Fibroblast of skin of right biceps (primary cell): ENCODE measurements at places on chromosomes 16 and 17.
A peak's percentile ranks its signal among the peaks of the same experiment; 100 is the strongest.

DNA sequence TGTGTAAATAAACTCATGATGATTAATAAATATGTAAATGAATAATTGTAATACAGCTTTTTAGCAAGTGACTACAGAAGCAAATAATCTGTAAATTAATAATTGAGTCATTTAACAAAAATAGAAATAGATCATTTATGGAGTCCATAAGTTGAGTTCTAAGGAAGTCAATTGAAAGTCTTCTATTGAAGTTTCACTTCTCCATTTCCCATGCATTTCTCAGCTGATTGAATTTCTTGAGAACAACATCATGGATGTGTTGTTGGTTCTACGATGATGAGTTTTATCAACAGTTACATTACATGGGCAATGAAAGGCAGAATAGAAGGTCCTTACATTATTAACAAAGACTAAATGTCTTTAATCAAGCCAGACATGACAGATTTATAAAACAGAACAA is 290.4 kb downstream of the MAP2K6 start:
- no peak for DNase-seq

DNA sequence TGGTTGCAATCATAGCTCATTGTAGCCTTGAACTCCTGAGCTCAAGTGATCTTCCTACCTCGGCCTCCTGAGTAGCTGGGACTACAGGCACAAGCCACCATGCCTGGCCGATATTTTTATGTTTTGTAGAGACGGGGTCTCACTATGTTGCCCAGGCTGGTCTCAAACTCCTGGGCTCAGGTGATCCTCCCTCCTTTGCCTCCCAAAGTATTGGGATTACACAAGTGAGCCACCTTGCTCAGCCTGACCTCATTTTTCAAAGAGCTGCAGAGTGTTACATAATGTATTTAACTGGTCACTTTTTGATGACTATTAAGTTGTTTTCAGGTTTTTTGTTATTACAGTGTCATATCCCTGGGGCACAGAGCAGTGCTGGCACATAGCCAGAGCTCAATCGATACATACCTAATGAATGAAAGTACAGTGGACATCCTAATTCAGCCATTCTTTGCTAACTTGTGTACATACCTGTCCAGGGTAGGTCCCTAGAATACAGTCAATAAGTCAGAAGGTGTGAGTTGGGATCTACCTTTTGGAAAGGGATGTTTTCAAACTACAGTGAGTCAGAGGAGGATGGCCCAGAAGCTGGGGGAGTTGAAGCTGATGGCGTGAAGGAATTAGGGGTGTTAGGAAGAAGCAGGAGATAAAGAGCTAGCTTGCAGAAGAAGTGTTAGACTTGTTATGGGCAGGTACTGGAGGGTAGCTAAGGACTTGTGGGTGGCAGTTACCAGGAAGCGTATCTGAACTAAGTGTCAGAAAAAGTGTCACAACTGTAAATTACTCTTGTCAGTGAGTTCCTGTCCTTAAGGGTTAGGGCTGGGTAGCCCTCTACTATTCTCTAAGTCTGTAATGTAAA is 20.1 kb upstream of the CYLD start:
- DNase-seq = no peak

DNA sequence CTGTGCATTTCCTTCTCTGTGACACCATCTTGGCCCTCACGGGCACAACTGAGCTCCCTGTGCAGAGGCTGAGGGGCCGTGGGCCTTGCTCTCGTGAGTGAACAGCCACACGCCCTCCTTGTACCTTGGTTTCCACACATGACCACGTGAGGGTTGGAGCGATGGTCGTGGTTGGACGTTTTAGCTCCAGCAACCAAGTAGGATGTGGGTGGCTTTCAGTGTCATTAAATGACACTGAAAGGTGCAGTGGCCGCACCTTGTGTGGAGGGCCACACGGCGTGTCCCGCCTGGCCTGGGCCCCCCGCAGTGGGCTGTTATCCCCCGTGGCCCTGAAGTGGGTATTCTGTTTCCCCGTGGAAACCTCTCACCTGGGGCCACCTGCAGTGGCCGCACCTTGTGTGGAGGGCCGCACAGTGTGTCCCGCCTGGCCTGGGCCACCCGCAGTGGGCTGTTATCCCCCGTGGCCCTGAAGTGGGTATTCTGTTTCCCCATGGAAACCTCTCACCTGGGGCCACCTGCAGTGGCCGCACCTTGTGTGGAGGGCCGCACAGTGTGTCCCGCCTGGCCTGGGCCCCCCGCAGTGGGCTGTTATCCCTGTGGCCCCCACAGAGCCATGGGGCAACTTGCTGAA is 28.2 kb downstream of the ACSF3 start:
- DNase-seq = no peak

- DNase-seq = peak; percentile 38
Measured at GRCh38 chr17:14330492-14330962, 29.6 kb downstream of the HS3ST3B1 start.

GRCh38 chr17:27804113-27804512 is 3.8 kb upstream of the NOS2 start:
- no peak for DNase-seq

GRCh38 chr16:54446639-54447038 is 160.1 kb upstream of the IRX3 start:
- peak; percentile 98 for DNase-seq

DNA sequence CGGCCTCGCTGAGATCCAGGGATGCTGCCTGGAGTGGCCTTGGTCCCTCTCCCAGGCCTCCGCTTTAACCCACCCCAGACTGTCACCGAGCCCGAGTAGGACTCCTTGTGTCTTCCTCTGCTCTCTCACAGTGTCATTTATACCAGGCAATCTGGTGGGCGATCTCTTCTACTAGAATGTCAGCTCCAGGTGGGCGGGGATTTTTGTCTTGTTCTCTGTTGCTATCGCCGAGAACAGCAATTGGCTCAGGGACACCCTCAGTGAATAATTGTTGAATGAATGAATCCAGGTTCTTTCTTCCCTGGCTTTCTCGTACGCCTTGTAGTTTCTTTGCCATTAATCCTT is 591 bp downstream of the DHX38 start:
- DNase-seq = peak; percentile 6

- DNase-seq = no peak
Measured at GRCh38 chr17:17126131-17127110, 79.7 kb downstream of the PLD6 start.

DNA sequence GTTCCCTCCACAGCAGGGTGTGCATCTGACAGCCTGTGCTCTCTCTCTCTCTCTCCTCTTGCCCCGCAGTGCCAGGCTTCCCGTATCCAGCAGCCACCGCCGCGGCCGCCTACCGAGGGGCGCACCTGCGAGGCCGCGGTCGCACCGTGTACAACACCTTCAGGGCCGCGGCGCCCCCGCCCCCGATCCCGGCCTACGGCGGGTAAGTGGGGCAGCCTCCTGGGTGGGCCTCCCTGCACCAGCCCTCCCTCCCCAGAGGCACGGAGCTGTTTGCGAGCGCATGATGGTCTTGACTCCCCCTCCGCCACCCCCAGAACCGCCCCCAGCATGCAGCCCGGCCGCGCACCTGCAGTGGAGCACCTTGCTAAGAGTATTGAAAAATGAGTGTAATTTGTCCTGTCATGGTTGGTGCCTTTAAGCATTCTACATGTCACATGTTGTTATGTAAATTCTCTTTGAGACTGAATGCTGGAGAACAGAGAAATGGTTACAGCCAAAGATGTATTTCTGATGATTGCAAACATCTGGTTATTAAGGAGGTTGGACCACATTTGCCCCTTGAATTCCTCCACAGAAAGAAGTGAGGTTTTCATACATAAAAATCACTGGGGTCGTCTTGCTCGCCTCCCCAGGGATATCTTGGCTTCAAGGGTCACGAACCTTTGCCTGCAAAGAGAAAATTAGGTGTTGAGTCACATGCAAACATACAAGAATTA is 321.3 kb downstream of the RBFOX1 start:
- DNase-seq = no peak

DNA sequence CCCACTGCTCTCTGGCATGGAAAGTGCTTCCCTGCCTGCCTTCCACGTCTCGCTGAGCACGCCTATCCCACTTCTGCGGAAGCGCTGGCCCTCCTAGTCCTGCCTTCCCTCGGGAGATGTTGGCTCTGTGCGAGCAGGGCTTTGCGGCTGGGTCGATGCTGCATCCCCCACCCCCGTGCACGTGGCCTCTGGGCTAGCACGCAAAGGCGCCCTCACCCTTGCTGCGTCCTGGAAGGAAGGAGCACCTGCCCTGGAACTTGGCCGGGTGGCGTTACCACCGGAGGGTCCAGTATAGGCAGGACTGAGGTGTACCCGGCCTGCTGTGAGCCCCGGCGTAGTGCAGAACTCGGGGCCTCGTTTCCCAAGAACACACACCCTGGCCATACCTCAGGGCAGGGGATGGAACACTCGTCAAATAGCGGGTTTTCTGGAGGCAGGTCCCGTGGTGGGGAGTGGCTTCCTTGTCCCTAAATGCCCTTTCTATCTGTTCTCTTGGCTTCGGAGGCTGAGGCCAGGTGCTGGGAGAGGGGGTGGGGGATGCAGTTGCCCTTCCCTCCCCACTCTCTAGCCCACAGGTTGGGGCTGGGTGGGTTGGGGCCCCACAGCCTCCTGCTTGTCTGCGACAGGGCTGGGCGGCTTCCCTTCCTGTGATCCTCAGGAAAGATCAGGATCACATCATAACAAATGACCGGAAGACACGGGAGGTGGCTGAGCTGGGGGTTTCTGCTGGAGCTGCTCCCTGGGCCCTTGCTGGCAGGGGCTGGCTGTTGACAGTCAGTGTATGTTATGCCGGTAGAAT is 17.4 kb downstream of the BAIAP2 start:
- DNase-seq = no peak

DNA sequence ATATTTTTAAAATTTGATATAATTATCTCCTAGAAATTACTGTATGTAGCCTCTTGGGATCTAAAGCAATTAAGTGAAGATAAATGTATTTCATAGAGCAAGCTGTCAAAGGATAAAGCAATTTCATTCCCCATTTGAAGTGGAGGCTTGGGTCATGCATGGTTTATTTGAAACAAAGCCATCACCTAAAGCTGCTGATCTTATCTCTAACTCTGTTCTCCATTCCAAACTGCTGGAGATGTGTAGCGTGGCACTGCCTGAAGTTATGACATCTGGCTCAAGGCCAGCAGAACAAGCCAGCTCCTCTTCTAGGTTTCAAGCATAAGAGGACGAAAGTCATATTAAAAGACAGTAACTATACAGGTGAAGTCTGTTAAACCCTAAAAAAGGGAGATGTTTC is 83.9 kb downstream of the HIC1 start:
- peak; percentile 59 for DNase-seq

DNA sequence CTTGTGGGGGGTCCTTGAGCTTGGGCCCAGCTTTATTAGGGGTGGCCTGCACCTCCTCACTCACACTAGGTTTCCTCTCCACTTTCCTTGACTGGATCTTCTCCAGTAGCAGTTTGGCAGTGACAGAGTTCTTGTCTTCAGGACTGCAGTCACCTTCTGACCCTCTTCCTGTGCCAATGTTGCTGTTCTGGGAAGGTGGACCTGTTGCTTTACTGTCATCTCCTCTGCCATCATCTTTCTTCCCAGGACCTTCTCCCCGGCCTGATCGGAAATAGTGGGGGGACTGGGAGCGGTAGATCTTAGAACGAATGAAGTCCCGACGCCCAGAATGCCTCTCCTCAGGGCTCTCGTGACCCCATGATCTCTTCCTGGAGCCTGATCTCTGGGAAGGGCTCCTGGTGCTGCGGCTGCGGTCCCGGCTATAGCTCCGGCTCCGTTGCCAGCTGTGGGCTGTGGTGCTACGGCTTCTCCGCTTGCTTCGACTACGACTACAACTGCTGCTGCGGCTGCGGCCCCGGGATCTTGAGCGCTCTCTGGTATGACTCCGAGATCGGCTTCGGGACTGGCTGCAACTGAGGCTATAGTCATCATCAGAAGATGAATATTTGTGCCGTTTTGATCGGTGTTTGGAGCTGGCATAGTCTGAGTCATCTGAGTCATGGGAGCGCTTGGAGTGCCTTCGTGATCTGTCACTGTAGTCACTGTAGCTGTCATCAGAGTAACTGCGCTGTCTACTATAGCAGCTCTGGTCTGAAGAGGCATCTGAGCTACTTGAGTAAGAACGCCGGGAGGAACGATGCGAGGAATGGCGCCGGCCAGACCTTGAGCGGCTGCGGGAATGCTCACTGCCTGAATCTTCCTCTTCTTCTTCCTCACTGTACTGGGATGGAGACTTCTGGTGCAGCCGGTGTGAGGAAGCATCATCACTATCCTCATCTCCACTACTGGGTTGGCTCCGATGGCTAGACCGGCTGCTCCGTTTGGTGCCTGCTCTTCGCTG is 9.5 kb upstream of the ITGA2B start:
- peak; percentile 7 for DNase-seq

DNA sequence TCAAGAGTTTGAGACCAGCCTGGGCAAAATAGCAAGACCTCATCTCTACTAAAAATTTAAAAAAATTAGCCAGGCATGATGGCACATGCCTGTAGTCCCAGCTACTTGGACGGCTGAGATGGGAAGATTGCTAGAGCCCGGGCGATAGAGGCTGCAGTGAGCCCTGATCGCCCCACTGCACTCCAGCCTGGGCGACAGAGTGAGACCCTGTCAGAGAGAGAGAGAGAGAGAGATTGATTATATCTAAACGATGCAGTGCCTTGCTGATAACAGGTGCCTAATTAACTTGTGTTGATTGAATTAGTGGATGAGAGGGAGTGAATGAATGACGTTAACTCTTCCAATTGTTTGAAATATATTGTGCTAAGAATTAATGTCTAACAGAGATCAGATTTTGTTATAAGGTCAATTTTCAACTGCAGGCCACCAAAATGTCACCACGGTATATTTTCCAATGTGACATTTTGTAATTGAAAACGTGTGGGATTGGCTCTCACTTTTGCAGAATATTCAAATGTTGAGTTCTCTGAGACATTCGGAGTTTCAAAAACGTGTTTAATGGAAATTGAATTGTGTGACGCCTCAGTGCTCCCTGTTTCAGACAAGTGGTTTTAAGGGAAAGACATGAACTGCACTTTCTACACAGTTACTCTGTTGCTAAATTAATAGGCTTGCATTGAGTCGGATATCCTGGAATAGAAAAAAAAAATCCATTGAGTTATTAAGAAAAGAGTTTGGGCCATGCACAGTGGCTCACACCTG is 53.6 kb downstream of the ABAT start:
- no peak for DNase-seq

- no peak for DNase-seq
Measured at GRCh38 chr17:38873640-38874380, 4.0 kb downstream of the LASP1 start.

- no peak for DNase-seq
Measured at GRCh38 chr16:75130150-75130771, 13.7 kb upstream of the LDHD start.

GRCh38 chr16:34050787-34051320 is 591.4 kb downstream of the TP53TG3F start:
- no peak for DNase-seq

GRCh38 chr16:58670177-58670576 is 14.4 kb downstream of the SLC38A7 start:
- no peak for DNase-seq

DNA sequence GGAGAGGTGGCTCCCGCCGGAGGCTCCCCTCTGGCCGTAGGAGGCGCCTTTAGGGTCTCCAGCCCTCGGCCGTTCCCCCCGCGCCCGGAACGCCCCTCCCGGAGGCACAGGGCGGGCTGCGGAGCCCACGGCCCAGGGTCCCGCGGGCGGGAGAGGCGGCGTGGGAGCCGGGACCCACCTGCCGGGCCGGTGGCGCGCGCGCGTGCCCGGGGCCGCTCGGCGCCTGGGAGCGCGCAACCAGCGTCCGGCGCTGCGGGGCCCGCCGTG is at the start of gene MIF4GD:
TSS of gene MIF4GD (minus strand) at position 266 of the 267 bp plus-strand sequence. CDS start 1,036 bp downstream, outside the sequence.
- DNase-seq = no peak

GRCh38 chr17:41678907-41679739 is 9.6 kb upstream of the EIF1 start:
- DNase-seq = peak; percentile 75

GRCh38 chr17:78351449-78352006 is 8.3 kb downstream of the SOCS3 start:
- peak; percentile 90 for DNase-seq

GRCh38 chr16:23836078-23836403 is 258 bp downstream of the PRKCB start:
- DNase-seq = no peak
